Fibroblast of skin of left biceps (primary cell): ENCODE measurements at places on chromosomes 1 and 21.

GRCh38 chr1:94079080-94079940 lies 41.6 kb downstream of the ABCA4 start:
- DNase-seq = no peak

DNA sequence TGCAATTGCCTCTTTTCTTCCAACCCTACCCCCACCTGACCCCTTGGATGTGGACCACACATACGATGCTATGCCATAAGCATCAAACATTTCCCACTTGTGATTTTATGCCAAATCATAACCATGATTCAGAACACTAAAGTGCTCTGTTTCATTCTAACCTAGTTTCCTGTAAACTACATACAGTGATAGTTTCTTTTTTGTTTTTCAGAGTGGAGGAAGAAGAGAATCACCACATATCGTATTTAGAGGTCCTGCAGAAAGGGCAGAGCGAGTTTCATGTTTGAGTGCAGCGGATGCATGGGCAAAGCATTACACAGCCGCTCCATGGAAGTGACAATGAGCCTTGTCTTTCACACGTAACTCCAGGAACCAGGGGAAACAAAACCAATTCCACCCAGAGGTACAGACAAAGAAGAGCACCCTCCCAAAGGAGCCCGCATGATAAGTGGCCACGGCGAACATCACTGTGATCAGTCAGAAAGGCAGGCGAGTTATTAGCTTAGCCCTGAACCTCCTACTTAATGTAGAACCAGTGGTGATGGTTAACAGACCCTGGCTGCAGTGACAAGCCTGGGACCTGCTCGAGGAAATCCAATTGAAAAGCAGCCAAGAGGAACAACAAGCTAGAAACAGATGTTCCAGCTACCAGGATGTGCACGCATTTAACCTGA lies 64.0 kb upstream of the ZNF281 start:
- no peak for DNase-seq

- DNase-seq = no peak
Observed at GRCh38 chr1:181485287-181486097, 2.2 kb downstream of the CACNA1E start.

DNA sequence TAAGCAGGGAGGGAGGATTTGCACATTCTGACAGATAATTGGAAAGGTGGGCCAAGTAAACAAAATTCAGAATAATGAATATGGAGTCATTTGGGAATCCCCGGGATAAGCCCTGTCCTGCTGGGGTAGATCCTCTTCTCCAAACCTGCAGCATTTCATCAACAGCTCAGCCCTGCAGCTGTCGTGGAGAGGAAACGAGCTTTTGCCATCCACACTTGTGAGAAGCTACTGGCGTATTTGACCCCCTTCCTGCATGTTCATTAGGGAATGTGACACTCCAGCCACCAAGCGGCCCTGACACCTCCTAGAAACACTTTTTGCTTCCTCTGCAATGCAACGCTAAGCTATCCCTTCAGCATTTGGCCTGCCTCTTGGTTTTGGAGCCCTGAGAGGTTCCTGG lies 8.0 kb upstream of the LEFTY2 start:
- DNase-seq = no peak

- DNase-seq = no peak
Observed at GRCh38 chr1:43530483-43531106, at the start of gene PTPRF. Gene PTPRF (plus strand): TSS chr1:43530883. CDS start chr1:43545076, 14,193 bp downstream.

- DNase-seq = no peak
Observed at GRCh38 chr1:65279070-65279779, 30.1 kb upstream of the DNAJC6 start.

DNA sequence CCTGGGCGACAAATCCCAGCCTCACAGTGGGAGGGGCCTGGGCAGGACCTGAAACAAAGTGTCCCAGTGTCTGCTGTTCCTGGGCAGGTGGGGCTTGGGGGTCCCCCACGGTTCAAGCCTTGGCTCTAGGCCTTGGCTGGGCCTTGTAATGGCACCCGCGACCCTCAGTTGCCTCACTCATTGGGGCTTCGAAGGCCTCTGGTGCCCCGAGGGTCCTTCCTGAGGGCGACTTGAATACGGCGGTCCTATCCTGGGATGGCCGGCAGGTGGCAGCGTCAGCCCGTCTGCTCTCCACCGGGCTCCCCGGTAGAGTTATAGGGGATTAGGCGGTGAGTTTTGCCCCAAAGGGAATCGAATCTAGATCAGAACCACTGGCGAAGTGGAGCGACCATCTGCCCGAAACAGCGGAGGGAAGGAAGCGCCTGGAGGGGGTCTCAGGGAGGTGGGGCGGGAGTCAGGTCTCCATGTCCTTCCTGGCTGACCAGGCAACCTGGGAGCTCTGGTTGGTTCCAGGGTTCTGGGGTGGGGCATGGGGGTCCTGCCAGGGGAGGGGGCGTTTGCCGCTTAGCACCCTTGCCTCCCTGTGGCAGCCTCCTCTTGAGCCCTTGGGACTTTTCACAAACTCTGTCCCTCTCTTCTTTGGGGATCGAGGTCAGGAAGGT lies 2.1 kb upstream of the PEX10 start:
- DNase-seq = peak; percentile 18

- DNase-seq = no peak
Observed at GRCh38 chr21:45259206-45259840, 28.4 kb downstream of the POFUT2 start.

- peak; percentile 49 for DNase-seq
Observed at GRCh38 chr1:184805667-184806295, 51.1 kb upstream of the EDEM3 start.

DNA sequence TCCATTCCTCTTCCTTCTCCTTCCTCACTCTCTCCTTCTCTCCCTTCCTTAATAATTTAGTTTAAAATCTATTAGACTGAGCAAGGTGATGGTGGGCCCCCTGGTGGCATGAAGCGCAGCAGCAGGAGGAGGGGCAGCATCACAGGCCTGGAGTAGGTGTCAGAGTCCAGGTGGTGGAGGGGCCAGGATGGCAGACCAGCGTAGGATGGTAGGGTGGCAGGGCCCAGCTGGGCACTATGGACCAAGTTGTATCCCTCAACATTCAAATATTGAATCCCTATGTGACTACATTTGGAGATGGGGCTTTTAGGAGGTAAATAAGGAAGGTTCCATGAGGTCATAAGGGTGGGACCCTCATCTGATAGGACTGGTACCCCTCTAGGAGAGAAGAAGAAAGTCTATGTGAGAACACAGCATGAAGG lies 61.0 kb downstream of the WDR4 start:
- DNase-seq = no peak

DNA sequence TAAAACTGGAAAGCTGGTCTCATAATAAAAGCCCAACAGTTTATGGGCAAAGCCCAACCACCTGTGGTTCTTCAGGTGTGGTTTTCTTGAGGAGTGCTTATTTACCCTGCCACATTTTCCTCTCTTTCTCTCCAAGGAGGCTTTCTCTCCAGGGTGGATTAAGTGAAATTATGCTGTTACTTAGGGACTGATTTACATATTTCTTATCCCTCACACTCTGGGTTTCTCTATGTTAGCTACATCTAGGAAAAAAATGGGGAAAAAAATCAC lies 4.8 kb downstream of the TBX19 start:
- no peak for DNase-seq

DNA sequence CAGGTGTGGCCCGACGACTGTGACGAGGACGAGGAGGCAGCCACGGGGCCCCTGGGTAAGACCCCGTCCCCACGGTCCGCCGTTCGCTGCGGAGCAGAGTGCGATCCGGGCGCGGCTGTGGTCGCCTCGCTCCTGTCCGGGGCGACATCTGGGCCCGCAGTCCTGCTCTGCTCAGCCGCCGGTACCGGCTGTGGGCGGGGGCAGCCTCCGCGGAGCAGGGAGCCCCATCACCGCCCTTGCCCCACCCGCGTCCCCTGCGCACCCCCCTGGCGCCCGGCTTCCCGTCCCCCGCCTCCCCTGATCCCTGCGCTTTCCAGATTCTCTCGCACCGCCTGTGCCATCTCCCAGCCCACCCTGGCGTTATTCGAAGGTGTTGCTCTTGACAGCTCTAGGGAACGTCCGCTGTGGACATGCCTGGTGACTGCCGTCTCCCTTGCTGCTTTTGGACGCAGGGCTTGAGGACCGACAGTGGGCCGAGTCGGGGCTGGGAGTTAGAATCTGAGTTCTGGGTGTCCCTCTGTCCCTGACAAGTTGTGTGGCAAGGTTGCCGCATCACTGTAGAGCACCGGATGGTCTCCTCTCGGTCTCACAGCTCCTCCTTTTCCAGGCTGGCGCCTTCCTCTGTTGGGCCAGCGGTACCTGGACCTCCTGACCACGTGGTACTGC lies 596 bp downstream of the TOR3A start:
- no peak for DNase-seq
